ENCODE measurements at places on chromosomes 3 and 15. TPM values are rescaled to one million over a fixed set of nuclear protein-coding genes. Genes with fewer than 3 reads are reported as not detected.

The TMOD3 gene
- total RNA-seq = 45.9 TPM

The SPESP1 gene
- total RNA-seq = 0.81 TPM

The CMTM8 gene
- total RNA-seq = 19.1 TPM

The HYAL2 gene
- total RNA-seq = 1.5 TPM

The GP5 gene
- 0.62 TPM for total RNA-seq

The SLC38A3 gene
- total RNA-seq = not detected
